ENCODE measurements at places on chromosomes 6 and 20. TPM values are rescaled to one million over a fixed set of nuclear protein-coding genes. Genes with fewer than 3 reads are reported as not detected.

The GPX5 gene
- polyA plus RNA-seq, result not detected

- DNase-seq, result no peak
Observed at GRCh38 chr6:73516514-73517489, 4.0 kb downstream of the EEF1A1 start.

The PSORS1C2 gene
- polyA plus RNA-seq, result not detected

GRCh38 chr6:24990236-24990845, 54.6 kb upstream of the RIPOR2 start:
- DNase-seq, result no peak

GRCh38 chr20:11989018-11989771, 71.5 kb downstream of the BTBD3 start:
- no peak for DNase-seq

DNA sequence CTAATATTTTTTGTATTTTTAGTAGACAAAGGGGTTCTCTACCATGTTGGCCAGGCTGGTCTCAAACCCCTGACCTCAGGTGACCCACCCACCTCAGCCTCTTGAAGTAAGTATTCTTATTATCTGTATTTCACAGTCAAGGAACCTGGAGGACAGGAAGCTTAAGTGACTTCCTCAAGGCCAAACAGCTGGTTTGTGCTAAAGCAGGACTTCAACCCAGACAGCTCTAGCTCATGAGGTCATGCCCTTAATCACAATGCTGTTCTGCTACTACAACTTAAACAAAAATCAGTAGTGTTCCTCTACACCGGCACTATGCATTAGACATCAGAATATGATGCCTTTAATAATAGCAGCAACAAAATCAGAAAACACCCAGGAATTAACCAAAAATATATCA, 168.9 kb downstream of the ADGB start:
- peak; percentile 16 for DNase-seq

DNA sequence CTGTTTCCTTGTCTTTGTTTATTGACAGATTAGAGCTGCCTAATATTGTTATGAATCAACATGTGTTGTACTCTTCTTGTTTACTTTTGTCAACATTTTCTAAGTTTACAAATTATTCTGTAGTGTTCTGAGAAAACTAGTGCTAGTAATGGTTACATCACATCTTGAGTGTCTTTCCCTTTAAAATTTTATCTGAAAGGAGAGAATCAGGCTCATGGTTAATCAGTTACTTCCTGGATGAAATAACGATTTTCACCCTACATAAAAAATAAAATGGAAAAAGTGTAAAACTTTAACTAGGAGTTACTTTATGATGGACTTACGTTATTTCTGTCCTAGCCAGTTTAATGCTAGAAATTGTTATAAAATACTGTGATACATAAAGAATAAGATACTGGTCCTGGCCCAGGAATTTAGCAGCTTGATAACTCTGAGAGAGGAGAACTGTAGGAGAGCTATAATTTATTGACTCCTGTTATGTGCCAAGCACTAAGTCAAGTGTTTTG, 26.4 kb upstream of the BMP5 start:
- no peak for DNase-seq

The PTCHD4 gene
- 0.60 TPM for polyA plus RNA-seq

- no peak for DNase-seq
Observed at GRCh38 chr6:15475872-15476271, 187.0 kb downstream of the DTNBP1 start.

DNA sequence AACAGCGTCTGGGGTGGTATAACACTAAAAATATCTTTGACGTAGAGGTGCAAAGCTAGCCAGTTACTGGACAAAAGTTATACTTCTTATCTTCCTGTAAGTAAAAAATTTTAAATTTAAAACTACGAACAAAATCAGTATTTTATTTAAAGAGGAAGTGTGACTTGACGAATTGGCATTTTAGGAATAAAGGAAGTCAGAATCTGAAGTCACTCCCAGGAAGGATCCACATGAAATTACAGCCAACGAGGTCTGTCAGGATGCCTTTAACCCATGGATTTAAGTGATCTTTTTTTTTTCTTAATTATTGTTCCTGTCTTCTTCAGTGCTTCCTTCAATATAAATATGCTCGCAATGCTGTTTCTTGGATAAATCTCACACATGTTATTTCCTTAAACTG, 27.2 kb upstream of the SNX9 start:
- peak; percentile 50 for DNase-seq

The SLC12A5 gene
- 2.3 TPM for polyA plus RNA-seq

- no peak for DNase-seq
Observed at GRCh38 chr6:136963259-136963658, 41.2 kb downstream of the SLC35D3 start.

GRCh38 chr6:41194386-41194785, 6.6 kb downstream of the TREML2 start:
- DNase-seq, result no peak

DNA sequence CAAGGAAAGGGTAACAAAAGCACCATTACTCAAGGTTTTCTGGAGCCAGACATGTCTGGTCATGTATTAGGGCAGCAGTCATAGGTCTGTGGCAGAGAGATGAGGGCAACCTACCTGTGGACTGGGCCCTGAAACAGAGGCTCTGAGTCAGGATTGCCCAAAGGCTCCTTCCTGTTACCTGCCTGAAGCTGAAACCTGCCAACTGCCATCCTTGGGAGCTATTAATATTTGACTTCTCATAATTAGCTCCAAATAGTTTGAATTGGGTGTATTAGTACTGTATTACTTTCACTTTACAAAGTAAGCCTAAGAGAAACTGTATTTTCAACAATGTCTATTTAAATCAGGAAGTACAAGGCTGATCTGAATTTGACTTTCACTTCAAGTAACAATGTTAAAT, 72.0 kb upstream of the TBX18 start:
- no peak for DNase-seq

DNA sequence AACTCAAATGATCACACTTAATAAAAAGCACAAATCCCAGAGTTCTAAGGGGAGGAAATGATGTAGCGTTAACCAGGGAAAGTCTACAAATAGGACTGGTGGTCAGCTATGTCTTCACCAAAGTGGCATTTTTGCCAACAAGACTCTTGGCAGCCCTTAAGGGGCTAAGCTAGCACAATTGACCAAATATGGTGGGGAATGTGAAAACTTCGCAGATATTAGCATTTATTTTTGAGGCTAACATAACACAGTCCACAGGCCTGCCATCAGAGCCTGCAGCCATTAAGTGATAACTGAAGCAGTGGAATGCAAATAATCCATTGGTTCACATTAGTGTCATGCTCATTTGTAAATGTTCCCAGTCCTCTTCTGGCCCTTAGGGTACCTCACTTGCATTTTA, 274.6 kb downstream of the FOXC1 start:
- no peak for DNase-seq

DNA sequence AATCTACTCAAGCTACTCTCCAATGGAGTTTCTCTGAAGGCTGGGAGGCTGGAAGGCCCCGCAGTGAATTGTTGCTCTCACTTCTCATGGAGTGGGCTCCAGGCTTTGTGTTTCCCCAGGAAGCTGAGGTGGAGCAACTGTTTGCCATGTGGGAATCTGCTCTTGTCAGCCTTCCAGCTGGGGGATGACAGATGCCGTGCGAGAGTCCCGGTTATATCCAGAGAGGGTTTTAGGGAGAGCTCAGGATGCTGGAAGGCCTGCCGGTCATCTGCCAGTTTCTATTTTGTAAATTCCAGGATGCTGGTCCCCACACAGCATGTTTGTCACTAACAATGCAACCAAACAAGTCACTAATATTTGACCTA, 98.2 kb upstream of the NAA20 start:
- peak; percentile 72 for DNase-seq

DNA sequence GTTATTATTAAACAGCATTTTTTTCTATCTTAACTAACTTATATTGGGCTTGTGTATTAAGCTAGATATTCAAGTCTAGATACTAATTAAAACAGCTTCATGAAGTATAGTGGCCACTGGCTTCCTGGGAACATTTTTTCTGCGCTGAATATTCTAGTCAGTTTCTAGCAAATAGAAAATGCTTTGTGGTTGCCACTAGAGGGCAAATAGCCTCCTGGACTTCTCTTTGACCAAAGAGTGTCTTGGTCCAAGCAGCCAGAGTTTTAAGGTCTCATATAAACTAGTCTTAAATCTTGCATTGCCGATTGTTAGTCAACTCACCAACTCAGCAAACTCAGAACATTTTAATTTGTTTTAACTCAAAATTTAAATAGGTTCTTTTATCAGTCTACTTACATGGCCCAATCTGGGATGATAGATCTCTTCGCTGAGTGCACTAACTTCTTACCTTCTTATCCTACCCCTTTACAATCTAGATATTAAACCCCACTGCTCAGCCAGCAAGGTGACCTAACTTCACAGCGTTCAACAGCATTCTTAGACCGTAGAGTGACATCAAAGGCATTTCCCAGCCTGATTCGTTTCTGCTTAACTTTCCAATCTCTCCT, 24.6 kb upstream of the ID4 start:
- no peak for DNase-seq

The L3MBTL1 gene
- polyA plus RNA-seq, result 6.5 TPM

DNA sequence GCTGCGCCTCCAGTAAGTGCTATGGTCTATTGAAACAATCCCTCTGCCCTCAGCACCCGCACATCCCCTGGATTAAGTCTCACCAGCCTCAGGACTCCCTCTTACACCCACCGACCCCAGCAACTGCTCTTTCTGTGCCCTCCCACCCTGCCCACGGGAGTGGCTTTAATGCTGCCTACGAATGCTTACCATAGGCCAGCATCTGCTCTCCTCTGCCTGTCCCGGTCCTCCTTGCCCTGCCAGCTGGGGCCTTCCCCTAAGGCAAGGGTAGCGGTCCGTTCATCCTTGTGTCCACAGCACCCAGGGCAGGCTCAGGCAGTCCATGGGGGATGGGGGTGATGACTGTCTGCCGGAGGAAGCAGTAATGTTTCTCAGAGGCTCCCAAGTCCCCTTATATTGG, 4.1 kb downstream of the EBF4 start:
- no peak for DNase-seq

The UBD gene
- polyA plus RNA-seq, result 0.32 TPM

DNA sequence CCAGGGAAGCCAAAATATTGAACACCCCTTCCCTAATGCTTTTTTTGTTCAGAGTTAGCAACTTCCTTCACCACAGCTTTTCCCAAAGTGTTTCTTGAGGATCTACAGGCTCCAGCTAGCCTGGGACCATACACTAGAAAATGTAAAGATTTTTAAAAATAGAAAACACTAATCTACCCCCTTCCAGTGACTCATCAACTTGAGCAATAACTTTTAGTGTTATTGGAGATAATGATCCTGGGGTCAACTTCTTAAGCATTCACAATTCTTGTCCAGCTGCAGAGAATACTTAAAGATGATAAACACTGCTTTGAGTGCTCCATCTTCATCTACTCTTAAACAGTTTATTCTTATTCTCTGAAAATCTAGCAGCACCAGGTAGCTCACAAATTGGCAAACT, 131.6 kb downstream of the COL9A1 start:
- no peak for DNase-seq

The SLC25A27 gene
- 21.1 TPM for polyA plus RNA-seq

GRCh38 chr20:48662711-48663110, 165.1 kb downstream of the PREX1 start:
- DNase-seq, result no peak
